Activated T-helper 9 cell treated with anti-CD3 and anti-CD28 coated beads, Interleukin-2, amount 50 U/mL, for 16 hours (primary cell): ENCODE measurements at places on chromosomes 1 and 21.

- no peak for DNase-seq
Observed at GRCh38 chr1:223227031-223227430, 84.0 kb upstream of the TLR5 start.

- no peak for DNase-seq
Observed at GRCh38 chr1:12057940-12058687, 5.0 kb upstream of the TNFRSF8 start.

GRCh38 chr1:227707846-227708245, 27.3 kb downstream of the JMJD4 start:
- DNase-seq: no peak

DNA sequence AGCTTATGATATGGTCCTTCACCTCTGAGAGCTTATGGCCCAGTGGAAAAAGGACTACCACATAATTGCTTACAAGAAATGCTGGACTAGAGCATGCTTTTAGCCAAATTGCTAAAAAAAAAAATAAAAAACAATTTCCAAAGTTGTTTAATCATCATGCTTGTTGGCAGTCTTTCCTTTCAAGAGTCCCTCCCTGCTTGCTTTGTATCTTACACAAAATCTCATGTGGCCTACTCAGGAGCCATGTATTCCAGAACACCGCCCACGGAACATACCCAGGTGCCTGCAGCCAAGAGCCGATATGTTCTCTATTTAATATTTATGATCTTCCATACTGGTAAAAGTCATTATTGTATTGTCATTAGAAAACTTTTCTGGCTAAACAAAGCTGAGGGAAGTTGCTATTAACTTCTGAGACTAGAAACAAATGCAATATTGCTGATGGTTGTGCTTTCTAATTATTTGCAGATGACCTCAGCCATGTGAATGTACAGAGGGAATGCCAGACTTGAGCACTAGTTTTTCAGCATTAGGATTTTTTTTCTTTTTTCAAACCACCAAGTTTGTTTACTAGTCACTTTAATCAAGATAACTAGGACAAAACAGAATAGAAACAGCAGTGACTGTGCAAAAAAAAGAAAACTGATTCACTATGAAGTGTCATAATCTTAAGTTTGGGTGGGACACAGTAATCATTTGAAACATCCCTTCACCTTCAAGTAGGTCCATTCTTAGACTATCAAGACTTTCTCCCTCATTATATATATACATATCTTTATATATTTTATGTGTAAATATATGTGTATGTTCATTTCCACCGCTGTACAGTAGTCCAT, 129.3 kb upstream of the GORAB start:
- DNase-seq: no peak

DNA sequence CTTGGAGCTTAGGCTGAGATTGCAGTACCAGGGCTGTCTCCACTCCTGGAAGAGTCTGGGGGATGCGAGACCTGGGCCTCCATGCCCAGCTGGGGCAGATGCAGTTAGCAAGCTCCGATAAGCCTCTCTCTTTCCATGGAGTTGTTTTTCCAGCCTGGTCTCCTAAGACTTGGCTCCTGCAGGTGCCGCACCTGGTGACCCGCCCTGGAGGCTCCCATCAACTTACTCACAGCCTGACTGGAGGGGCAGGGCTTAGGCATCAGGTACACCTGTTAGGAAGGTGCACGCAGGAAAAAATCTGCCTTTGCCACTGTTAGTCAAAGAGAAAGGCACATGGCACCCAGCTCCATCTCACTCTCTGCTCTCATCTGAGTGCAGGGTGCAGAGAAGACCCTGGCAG, 198.1 kb upstream of the TMEM51 start:
- no peak for DNase-seq

DNA sequence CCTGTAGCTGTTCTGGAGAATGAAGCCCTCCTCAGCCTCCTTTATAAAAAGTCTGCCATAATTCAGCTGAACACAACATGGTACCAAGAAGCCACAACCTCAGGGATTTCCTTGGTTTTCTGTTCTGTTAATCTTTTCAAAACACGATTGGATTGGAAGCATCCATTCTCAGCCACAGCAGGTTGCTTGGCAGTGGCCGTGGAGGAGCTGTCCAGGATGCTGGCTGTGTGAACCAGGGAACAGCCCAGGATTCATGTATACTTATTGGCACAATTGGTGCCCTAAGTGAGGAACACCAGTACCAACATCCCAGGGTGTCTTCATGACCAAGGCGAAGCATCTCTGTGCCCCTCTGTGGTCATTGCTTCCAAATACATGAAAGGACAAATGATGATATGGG, 393.5 kb downstream of the CAMTA1 start:
- DNase-seq: no peak

- no peak for DNase-seq
Observed at GRCh38 chr1:115495625-115496024, 146.1 kb upstream of the VANGL1 start.

- DNase-seq: no peak
Observed at GRCh38 chr1:163528710-163529348, 207.1 kb downstream of the NUF2 start.

- DNase-seq: no peak
Observed at GRCh38 chr1:161915051-161915503, 108.6 kb downstream of the OLFML2B start.

DNA sequence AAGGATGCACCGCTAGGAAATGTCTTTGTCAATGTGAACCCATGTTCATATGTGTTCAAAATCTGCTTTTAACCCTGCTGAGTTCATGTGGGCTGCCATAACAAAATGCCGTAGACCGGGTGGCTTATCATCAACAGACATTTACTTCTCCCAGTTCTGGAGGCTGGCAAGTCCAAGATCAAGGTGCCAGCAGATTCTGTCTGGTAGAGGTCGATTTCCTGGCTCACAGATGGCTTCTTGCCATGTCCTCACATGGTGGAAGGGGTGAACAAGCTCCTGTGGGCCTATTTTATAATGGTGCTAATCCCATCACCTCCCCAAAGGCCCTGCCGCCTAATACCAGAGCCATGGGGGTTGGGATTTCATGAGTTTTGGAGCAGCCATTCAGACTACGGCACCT, 4.6 kb upstream of the CDCP2 start:
- DNase-seq: no peak

DNA sequence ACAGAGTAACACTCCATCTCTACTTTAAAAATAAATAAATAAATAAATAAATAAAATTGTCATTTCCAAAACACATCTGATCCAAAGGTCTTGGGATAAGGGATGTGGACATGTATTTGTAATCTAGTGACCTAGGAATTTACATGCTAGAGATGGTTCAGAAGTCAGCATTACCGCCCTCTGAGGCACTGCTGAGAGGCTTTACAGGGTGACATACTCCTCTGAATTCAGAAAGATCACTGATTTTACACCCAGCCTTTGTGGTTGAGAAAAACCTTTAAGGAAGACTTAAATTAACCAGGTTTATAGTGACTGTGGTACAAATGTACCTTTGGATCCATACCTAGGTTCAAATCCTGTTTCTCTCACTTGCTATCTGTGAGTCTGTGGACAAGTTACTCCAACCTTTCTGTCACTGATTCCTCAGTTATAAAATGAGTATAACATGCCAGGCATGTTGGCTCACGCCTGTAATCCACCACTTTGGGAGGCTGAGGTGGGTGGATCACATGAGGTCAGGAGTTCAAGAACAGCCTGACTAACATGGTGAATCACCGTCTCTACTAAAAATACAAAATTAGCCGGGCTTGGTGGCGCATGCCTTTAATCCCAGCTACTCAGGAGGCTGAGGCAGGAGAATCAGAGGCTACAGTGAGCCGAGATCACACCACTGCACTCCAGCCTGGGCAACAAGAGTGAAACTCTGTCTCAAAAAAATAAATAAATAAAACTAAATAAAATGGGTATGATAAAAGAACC, 20.1 kb downstream of the OSBPL9 start:
- no peak for DNase-seq

DNA sequence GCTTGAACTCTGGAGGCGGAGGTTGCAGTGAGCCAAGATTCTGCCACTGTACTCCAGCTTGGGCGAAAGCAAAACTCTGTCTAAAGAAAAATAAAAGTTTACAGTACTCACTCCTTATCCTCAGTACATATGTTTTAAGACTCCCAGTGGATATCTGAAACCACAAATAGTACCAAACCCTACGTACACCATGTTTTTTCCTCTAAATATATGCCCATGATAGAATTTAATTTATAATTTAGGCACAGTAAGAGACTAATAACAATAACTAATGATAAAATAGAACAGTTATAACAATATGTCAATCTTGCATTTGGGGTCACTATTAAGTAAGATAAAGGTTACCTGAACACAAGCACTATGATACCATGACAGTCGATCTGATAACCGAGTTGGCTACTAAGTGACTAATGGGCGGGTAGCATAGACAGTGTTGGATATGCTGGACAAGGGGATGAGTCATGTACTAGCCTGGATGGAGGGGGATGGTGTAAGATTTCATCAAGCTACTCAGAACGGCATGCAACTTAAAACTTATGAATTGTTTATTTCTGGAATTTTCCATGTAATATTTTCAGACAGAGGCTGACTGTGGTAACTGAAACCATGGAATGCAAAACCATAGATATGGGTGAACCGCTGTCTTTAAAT, 43.7 kb downstream of the ST7L start:
- no peak for DNase-seq

DNA sequence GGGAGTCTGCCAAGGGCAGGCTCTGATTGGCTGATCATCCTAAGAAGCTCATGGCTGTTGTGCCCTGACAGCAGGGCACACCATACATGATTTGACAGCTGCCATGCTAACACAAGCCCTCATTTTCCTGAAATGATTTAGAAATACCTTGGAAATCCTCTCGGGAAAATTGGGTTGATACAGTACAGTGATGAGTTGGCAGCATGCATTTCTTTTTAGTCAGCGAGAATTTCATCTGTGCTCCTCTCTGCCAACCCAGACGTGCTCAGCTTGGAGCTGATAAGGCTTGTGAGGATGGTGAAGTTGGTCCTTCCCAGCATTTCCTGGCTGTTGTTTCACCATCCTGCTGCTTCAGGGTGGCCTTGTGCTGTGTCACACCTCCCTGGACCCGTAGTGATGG, 22.6 kb upstream of the KCNQ4 start:
- no peak for DNase-seq

DNA sequence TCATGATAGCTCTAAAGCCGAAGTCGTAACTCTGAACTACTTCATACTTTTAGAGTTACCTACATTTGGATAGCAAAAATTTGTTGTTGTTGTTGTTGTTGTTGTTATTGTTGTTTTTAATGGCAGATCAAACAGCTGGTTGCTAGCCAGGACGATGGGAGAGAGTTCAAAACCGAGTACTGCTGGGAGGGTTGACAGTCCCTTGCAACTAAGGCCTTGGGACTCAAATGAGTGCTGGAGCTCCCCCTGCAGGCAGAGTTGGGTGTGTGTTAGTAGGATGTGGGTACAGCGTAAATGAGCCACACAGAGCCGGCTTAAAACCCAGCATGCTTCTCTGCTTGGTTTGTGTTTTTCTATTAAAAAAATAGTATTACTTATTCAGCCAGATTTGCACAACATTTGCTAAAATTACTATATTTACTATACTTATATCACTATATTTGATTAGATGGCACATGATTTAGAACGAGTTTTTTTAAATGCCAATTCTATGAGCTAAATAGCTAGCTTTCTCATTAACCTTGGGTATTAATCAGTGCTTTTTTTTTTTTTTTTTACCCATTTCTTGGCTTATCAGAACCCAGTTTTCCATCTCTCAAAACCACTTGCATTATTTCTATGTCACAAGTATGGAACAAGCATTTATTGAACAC, 129.2 kb upstream of the SYT6 start:
- peak; percentile 67 for DNase-seq

DNA sequence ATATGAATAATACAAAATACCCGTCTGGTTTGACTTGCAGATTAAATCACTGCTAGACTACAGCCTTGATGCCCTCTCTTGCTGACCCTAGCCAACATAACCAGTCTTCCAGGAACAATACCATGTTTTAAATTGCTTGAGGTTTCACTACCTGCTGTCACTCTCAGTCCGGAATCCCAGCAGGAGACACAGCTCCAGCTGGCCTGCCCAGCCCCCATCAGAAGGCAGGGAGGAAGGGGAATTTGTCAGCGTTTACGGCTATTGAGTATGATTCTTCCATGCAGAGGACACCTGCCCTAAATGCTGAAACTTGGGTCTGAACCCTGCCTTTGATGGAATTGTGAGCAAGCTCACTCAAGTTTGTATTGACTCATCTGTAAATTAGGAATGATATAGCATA, 33.0 kb downstream of the ZNF496 start:
- DNase-seq: no peak

DNA sequence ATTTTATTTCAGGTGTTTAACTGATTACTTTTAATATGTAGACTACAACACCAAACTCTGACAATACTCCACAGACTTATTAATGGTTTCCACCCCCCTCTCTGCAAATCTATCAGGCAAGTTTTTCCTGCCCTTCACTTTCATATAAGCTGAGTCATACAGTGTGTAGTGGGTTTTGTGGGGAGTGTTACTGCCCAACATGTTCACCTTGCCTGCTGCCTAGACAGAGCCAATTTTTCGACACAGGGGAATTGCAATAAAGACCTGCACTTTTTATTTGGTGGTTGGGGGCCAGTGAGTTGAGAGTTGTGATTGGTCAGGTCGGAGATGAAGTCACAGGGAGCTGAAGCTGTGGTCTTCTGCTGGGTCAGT, 119.7 kb downstream of the PPIAL4G start:
- DNase-seq: no peak

- DNase-seq: no peak
Observed at GRCh38 chr1:61389194-61389925, 307.0 kb downstream of the NFIA start.

DNA sequence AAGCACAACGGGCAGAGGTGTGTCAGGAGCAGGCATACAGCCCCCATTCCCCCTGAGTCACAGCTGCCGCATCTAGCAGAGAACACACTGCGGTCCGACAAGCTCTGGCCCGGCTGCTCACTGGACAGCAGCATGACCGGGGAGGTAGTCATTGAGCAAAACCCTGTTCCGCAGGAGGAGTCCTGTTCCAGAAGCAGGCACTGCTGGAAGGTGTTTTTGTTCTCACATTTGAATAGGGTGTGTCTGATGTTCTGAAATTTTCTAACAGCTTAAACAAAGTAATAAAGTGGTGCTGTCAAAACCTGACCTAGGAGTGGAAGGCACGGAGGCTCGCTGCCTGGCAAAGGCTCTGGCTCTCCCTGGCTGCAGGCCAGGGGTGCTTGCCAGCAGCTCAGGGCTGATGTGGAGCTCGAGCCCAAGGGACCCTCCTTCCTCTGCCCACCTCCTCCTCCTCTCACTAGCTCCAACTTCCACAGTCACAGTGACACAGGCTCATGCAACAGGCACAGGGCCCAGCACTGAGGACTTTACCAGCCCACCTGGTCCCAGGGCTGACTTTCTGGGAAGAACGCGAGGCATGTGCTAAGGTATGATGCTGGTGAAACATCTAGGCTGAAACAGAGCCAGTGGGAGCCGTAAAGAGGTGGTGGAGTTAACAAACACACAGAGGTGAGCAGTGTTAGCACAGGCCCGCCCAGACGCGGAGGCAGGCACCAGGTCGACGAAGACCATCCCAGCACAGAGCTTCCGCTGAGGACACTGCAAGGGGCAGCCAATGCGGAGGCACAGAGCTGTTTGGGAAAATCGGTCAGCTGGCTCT, 118.6 kb upstream of the IFFO2 start:
- no peak for DNase-seq
